ENCODE measurements at places on chromosomes 5 and 9.

DNA sequence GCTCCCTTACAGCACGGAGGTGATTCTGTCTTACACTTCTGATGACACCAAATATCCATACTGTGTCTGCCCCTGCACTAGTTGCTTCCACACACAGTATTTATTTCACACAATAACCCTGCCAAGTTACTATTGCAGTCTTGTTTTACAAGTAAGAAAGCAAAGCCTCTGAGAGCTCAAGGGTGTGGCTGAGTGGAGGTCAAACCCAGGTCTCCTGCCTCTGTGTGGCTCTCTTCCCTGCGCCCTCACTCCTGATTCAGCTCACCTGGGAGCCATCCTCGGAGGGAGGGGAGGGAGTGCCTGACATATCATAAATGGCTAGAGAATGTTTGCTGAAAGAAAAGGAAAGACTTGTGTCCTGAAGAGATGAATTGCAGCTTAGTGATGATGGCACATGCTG, 41.0 kb downstream of the MVB12B start:
- DNase-seq, result no peak

- DNase-seq, result no peak
Observed at GRCh38 chr5:1542781-1543180, 19.0 kb upstream of the LPCAT1 start.

- no peak for DNase-seq
Observed at GRCh38 chr9:68861436-68861835, 152.5 kb downstream of the PRKACG start.

DNA sequence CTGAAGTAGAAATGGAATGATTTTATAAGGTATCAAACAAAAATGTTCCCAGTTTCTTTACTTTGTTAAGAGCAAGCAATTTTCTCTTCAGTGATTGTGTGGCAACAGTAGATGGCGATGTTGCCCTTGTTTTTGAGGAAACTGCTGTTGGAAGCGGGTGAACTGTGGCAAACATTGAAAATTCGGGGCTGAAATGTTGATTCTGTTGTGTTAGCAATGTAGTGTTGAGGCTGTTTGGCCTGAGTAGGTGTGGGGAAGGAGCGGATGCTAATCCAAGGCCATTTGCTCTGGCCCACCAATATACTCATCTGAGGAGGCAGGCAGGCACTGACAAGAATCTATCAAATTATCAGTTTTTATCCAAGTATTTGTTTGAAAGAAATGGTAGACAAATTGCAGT, 129.8 kb downstream of the SLC12A2 start:
- DNase-seq, result no peak
